H9 (cell line): ENCODE measurements at places on chromosomes 4 and X. TPM values are rescaled to one million over a fixed set of nuclear protein-coding genes. Genes with fewer than 3 reads are reported as not detected.

DNA sequence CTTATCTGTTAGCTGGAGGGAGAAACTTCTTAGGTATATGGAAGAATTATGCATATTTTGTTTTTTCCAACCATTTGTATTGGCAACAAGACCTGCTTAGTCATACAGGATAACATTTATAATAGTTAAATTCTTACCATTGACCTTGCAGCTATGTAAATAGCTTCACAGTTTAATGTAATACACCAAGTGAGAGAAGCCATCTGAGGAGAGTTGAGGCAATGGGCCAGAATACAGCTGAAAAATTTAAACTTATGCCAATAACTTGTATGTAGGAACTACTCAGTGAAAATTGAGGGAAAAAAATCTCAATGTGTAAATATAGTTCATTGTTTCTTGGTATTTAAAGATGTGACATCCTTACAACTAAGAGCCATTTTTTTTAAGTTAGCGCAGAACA, 273.5 kb downstream of the DACH2 start:
- H3K36me3 ChIP-seq = peaks cover 5% of the 10 kb centered on the region
- DNase-seq = no peak
- no peak overlapping the region for H3K4me3 ChIP-seq
- H3K4me1 ChIP-seq = no peaks in the 10 kb centered on the region

DNA sequence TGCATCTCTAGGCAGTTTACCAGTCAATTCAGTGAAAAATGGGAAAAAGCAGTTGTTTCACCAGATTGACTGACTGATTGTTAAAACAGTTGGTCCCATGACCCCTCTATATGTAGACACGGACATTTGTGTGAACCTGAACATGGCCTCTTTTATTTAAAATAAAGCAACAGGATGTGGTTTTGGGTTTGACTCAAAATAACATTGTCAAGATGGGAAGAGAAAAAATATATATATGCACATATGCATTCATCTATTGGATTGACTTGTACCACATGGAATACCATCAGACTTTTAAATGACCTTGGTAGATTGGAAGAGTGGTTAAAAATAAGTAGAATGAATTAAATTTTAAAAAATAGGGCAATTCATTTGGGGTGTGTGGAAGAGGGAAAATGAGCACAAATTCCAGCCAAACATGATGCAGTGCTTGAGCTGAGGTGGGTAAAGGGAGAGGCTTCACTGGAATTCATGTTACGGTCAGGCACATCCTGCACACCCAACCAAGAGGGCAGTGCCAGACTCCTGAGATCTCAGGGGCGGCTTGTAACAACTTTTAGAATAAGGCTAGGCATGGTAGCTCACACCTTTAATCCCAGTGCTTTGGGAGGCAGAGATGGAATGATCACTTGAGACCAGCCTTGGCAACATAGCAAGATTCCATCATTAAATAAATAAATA, 560.7 kb upstream of the TENM3 start:
- DNase-seq = no peak
- peaks cover 3% of the 10 kb centered on the region; the same call in 1 of the 3 replicates for H3K36me3 ChIP-seq
- no peak overlapping the region for H3K4me3 ChIP-seq

GPC3 gene
- 106 and 108 TPM in 2 replicates for total RNA-seq

- no peaks in the 10 kb centered on the region; the same call in 1 of the 2 replicates for H3K4me1 ChIP-seq
- H3K27me3 ChIP-seq = no peaks in the 10 kb centered on the region
- H3K36me3 ChIP-seq = no peaks in the 10 kb centered on the region
Measured at GRCh38 chrX:139083191-139083590, 371.7 kb upstream of the FGF13 start.

DNA sequence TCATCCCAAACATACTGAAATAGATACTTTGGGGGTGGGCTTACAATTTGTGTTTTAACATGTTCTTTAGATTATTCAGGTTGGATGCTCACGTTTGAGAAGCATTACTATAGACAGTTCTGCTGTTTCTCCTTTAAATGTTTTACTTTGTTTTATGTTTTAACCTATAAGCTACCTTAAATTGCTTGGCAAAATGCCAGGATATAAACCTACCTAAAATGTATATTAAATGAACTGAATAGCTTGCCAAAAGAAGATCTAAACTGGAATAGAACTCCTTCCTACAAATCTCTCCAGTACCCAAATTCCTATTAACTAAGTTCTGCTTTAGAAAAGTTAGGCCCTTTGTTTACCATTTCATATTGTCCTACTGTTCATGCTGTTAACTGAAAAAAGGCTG, 124.4 kb downstream of the TBX22 start:
- no peak overlapping the region for H3K4me3 ChIP-seq
- 0 out of 2 replicates have a peak, but pooled peaks cover 2% of the 10 kb centered on the region for H3K4me1 ChIP-seq
- H3K36me3 ChIP-seq = 0 out of 2 replicates have a peak, but pooled peaks cover 2% of the 10 kb centered on the region
- H3K27me3 ChIP-seq = no peaks in the 10 kb centered on the region
- no peak for DNase-seq
- no peak overlapping the region for H3K27ac ChIP-seq

DNA sequence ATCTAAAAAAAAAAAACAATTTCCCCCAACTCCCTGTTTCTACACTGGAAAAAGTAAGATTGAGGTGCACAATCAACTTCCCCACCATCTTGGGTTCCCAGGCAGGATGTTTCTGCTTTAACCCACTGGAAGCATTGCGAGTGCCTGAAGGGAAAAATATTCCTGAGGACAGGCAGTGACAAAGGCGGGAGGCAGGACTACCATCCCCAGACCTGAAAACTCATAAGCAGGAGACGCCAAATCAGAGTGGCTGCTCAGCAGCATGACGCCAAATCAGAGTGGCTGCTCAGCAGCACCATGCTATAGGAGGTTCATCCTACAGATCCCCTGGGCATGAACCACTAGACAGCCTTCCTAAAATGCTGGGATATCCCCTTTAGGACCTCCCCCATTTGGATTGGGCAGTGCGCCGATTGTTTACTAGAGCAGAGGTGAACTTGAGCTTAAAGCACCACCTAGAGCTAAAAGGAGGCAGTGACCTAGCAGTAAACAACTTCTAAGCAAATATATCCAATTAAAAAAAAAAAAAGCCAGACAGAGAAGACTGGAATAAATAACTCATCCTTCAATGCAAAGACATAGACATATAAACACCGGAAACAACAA, 35.0 kb upstream of the GK start:
- no peak overlapping the region for H3K27ac ChIP-seq
- no peak overlapping the region for H3K4me3 ChIP-seq
- no peaks in the 10 kb centered on the region for H3K27me3 ChIP-seq
- DNase-seq = peak; percentile 51
- no peaks in the 10 kb centered on the region; the same call in 1 of the 2 replicates for H3K4me1 ChIP-seq

PAGE2 gene
- total RNA-seq = not detected in 2 replicates

GRCh38 chr4:54930226-54930625, 195.2 kb downstream of the KDR start:
- no peak overlapping the region for H3K27ac ChIP-seq
- H3K4me3 ChIP-seq = no peak overlapping the region
- no peaks in the 10 kb centered on the region for H3K4me1 ChIP-seq
- no peaks in the 10 kb centered on the region for H3K36me3 ChIP-seq

GRCh38 chr4:93876754-93877153, 48.2 kb downstream of the ATOH1 start:
- H3K27ac ChIP-seq = no peak overlapping the region
- H3K4me1 ChIP-seq = no peaks in the 10 kb centered on the region
- no peak for DNase-seq
- H3K27me3 ChIP-seq = no peaks in the 10 kb centered on the region

DNA sequence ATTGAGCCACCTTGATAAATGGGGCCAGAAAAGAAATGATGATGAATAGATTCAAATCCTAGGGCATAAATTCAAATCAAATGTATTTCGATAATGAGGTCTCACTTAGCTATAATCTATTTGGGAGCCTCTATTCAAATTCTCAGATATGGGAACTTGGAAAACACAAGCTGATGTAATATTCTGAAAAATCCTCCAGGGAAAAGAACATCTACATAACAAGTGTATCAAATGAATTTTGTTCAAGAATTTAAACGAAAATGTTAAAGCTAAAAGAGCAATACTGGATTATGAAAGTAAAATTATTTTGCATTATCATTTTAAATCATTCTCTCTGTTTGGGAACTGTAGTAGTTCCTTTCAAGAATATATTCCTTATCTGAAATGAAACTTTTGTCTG, 38.9 kb upstream of the RAP1GDS1 start:
- H3K27me3 ChIP-seq = no peaks in the 10 kb centered on the region
- no peaks in the 10 kb centered on the region for H3K4me1 ChIP-seq
- no peak for DNase-seq
- no peaks in the 10 kb centered on the region for H3K36me3 ChIP-seq
- H3K4me3 ChIP-seq = no peak overlapping the region

GRCh38 chrX:45762699-45763647, 562.3 kb upstream of the DIPK2B start:
- H3K36me3 ChIP-seq = peaks cover 30% of the 10 kb centered on the region
- no peaks in the 10 kb centered on the region for H3K27me3 ChIP-seq
- no peak for DNase-seq
- no peak overlapping the region for H3K4me3 ChIP-seq
- no peak overlapping the region for H3K27ac ChIP-seq
- peaks cover 3% of the 10 kb centered on the region; the same call in 1 of the 2 replicates for H3K4me1 ChIP-seq

- no peaks in the 10 kb centered on the region for H3K27me3 ChIP-seq
- no peak for DNase-seq
- no peaks in the 10 kb centered on the region for H3K36me3 ChIP-seq
- H3K4me1 ChIP-seq = no peaks in the 10 kb centered on the region; the same call in 1 of the 2 replicates
Measured at GRCh38 chr4:40675166-40675565, 45.5 kb upstream of the RBM47 start.

GRCh38 chr4:82371497-82371896, 2.3 kb downstream of the HNRNPD start:
- no peaks in the 10 kb centered on the region for H3K27me3 ChIP-seq
- peak overlapping the region; percentile 97 for H3K4me3 ChIP-seq
- no peak overlapping the region for H3K27ac ChIP-seq
- no peak for DNase-seq

ZNF732 gene
- total RNA-seq = 13.4 and 13.6 TPM in 2 replicates

DCAF4L1 gene
- total RNA-seq = 0.07 and 0.09 TPM in 2 replicates

STARD8 gene
- total RNA-seq = 0.39 and 0.52 TPM in 2 replicates

SNCA gene
- total RNA-seq = 8.5 and 8.6 TPM in 2 replicates
